Germinal center (tissue), 1 donor: ENCODE measurements at places on chromosomes 2 and 18.

- no peak for DNase-seq
Observed at GRCh38 chr2:27147935-27148334, 869 bp upstream of the TCF23 start.

- DNase-seq, result no peak
Observed at GRCh38 chr2:86033751-86034692, 71.7 kb downstream of the POLR1A start.

- DNase-seq, result no peak
Observed at GRCh38 chr2:80396276-80396675, 91.7 kb upstream of the LRRTM1 start.

DNA sequence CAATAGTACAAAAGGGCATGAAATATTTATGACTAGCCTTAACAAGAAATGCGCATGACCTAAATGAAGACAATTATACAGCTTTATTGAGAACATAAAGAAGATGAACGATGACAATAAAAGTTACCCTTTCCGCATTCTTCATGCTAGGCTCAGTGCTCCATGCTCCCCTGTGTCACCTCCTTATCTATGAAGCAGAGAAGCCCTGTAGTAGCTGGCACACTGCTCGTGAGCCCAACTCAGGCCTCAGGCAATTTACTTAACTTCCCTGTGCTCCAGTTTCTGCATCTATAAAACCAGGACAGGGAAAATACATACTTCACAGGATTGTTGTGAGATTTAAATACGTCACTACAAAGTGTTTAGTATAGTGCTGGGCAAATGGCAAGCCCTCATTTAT is 34.5 kb upstream of the NABP1 start:
- DNase-seq, result no peak

DNA sequence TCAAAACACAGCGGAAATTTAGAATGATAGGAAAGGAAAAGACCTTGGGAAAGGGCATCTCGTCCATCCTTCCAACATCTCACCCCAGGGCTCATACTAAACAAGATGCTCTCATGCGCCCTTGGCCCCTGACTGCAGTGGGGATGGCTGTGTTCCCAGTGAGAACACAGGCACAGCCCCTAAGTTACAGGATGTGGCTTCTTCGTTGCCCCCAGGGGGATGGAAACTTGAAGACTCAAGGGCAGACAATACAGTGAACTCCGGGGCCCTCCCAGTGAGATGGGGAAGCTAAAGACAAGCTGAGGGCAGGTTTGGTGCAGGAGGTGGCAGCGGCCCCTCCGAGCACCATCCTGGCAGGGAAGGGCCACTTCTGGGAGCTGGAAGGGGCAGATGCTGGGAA is 139.7 kb downstream of the INO80D start:
- no peak for DNase-seq

- peak; percentile 67 for DNase-seq
Observed at GRCh38 chr2:159797543-159798375, at the start of gene CD302. CD302 (minus strand) TSS chr2:159798208; CDS start chr2:159798198, 10 bp downstream.

GRCh38 chr2:188511346-188511745 is 219.7 kb downstream of the GULP1 start:
- no peak for DNase-seq

GRCh38 chr2:206614811-206615210 is 27.5 kb upstream of the FAM237A start:
- DNase-seq, result no peak

DNA sequence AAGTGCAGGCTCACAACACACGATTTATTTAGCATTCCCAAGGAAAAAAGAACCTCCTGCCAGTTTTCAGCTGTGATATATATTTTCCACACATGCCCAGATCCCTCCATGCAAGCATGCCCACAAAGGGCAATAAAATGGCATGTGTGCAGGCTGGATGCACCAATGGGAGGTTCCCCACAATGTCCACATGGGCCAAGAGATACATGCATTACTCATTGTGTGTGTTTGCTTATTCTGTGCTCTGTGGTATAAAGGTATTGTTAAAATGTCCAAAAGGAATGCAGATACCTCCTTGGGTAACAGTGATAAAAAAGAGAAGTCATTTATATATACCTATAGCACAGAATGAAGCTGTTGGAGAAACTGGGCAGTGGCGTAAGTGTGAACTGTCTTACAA is 207.4 kb downstream of the FHOD3 start:
- no peak for DNase-seq

DNA sequence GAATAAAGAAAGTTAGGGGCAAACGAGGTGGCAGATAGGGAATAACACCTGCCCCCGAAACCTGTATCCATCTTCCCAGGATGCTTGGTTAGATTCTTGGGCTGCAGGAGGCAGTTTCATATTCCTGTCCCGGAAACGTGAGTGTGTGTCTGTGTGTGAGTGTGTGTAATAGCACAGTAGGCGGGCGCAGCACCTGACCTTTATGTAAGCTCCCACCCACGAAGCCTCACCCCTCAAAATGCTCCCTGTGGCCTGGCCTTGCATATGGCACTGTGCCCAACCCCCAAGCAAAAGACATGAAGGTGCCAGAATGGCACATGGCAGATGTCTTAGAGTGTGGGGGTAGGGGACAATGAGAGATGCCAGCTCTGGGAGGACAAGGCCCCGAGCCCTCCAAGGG is 48.9 kb downstream of the EFR3B start:
- DNase-seq, result no peak

- no peak for DNase-seq
Observed at GRCh38 chr2:18474700-18475099, 85.8 kb downstream of the RDH14 start.

- no peak for DNase-seq
Observed at GRCh38 chr18:8856212-8856611, 150.9 kb downstream of the MTCL1 start.

DNA sequence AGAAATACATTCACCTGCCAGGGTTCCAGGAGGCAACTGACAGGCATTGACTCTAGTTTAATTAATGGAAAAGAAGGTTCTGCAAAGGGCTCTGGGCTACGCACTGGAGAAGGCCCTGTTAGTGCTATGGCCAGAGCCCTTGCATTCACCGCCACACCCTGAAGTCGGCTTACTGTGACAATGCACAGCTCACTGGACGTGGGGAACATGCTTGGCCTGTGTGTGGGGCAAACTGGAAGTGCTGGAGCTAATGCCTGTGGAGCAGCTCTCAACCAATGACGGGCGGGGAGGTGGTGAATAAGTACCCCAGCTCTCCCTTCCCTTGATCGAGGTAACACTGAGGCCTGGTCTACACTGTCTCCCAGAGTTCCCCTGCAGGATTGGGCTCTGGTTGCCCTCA is 209.8 kb downstream of the HAUS1 start:
- DNase-seq, result no peak

DNA sequence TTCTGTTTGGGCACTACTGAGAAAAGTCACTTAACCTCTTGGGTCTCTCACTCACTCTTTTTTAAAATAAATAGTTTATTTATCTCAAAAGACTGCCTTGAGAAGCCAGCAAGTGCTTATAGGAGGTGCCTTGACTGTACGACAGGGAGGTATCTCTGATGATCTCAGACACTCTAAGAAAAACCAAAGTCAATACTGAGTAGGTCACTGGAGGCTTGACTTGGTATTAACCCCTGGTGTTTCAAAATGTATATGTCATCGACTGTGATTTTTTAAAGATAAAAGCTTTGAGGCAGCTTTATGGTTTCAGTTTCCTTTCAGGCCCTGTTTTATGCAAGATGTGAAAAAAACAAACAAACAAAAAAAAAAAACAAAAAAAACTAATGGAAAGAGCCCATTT is 33.7 kb downstream of the MREG start:
- no peak for DNase-seq

- DNase-seq, result no peak
Observed at GRCh38 chr18:26550998-26551694, 2.8 kb upstream of the KCTD1 start.

DNA sequence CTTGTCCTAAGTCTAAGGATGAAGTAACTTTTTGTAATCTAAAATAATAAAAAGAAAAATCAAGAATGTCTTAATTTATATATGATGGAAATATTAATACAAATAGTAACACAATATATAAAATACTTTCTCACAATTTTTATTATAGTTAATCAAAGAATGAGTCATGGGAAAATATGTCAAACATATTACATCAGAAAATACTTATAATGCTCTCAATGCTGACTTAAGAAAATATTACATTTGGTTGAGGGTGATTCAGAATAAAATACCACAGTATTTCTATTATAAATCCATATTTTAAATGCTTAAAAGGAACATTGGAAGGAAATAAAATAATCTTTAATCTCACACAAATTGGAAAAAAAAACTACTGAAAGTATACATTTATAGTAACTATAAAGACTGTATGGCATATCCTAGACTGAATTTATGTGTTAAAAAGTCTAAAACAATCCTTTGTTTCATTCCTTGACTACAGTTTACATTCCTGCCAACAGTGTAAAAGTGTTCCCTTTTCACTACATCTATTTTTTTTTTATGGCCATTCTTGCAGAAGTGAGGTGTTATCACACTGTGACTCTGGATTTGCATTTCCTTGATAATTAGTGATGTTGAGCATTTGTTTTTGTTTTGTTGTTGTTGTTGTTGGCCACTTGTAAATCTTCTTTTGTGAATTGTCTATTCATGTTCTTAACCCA is 1573.5 kb upstream of the ACVR2A start:
- DNase-seq, result no peak

- DNase-seq, result no peak
Observed at GRCh38 chr2:127985735-127986134, 42.1 kb downstream of the SAP130 start.

GRCh38 chr2:178250429-178250828 is 56.1 kb downstream of the OSBPL6 start:
- DNase-seq, result no peak

GRCh38 chr18:22057908-22058527 is 111.4 kb upstream of the GATA6 start:
- DNase-seq, result no peak

DNA sequence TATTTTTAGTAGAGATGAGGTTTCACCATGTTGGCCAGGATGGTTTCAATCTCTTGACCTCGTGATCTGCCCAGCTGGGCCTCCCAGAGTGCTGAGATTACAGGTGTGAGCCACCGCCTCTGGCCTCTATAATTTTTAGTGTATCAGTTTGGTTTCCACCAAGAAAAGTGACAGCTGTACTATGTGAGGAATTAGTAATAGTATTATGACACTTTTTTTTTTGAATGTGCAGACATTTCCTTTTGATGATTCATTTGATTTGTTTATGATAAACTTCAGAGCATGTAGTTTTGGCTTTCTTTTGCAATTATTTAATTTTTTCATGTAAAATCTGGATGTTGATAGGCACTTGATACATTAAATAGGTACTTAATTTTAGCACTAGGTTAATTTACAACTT is 61.5 kb downstream of the PTPN4 start:
- no peak for DNase-seq

GRCh38 chr2:12321886-12322285 is 394.9 kb upstream of the TRIB2 start:
- no peak for DNase-seq

DNA sequence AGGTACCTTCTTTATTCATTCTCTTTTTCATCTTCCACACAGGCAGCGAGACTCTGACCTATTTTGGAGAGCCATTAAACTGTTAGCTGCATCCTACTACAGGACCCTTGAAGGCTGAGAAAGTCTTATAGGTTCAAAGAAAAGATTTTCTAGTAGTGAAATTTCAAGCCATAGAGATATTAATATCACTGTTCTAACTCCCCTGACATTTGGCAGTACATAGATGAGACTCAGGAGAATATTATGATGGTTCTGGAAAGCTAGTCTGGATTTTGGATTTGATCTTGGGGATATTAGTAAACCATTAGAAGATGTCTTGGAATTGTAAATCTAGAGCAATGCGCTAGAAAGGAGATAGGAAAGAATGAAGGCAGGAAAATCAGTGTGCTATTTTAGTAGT is 1.3 kb upstream of the ITPRID2 start:
- DNase-seq, result no peak

- no peak for DNase-seq
Observed at GRCh38 chr2:83487451-83487850, 971.6 kb downstream of the SUCLG1 start.

- DNase-seq, result no peak
Observed at GRCh38 chr2:182230561-182230960, 196.3 kb downstream of the PDE1A start.

DNA sequence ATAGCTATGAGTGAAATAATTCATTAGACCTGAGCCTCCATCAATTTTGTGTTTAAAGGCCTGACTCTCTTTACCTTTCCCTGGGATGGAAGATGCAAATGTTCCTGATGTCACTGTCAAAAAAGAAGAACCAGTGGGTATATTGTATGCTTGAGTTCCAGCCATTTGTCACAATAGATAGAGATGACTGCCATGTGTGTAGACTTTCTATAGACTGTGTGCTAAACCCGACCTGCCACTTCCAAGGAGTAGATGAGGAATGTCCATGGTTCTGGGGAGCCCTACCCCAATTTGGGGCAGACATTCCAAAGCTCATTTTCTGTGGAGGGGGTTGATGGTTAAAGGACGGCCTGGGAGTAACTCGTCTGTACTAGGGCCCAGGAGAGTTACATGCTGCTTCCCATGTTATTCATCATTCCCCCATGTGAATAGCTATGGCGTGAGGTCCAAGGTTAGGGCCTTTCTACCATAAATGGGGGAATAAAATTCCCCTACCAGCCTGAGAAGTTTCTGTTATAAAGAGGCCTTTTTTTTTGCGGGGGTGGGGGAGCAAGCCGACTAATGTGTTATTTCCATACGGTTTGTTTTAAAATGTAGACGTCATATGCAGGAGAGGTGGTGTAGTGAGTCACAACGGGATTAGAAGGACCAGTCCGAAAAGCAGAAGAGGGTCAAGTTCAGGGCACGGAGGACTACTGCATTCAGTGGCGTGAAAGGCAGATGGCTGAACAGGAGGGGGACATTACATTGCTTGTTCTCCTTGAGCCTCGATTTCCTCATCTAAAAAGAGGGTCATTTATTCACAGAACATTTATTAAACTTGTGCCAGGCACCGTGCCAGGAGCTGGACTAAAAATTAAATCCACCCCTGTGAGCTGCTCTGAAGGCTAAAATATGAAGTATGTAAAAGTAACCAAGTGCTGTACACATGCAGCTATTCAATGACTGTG is 24.0 kb downstream of the IL1B start:
- no peak for DNase-seq

GRCh38 chr18:46449033-46449432 is 208.0 kb downstream of the LOXHD1 start:
- DNase-seq, result no peak

DNA sequence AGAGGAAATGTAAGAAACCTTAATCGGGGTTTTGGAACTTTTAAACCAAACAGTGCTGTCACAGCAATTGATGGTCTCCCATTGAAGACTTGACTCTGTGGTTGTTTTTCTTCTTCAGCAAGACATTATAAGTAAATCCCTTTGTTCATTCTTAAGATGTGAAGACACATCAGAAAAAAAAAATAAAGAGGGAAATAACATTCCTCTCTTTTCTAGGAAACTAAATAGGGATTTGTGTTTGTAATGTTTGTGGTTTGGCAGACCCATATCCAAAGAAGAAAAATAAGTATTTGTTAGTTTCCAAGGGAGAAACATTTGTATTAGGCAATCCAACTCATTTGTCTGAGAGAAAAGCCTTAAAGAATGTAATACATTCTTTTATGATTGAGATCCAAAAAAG is 359.9 kb downstream of the DSC3 start:
- DNase-seq, result no peak

DNA sequence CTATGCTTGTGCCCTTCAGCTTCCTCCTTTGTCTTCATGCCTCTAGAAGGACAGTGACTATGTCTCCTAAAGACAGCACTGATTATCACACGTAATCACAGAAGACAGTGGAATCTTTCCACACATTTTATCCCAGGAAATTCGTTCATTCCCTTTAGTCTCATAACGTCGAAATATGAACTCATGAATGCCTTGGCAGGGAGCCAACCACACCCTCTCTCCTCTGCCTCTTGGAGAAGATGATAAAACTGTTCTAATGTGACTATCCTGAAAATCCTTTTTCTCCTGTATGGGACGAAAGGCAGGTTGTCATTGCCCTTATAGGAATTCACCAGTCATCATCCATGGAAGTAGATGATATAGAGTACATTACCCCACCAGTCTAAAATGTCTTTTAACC is 726.6 kb upstream of the FANCL start:
- no peak for DNase-seq
